ENCODE measurements at places on chromosomes 4 and X.

DNA sequence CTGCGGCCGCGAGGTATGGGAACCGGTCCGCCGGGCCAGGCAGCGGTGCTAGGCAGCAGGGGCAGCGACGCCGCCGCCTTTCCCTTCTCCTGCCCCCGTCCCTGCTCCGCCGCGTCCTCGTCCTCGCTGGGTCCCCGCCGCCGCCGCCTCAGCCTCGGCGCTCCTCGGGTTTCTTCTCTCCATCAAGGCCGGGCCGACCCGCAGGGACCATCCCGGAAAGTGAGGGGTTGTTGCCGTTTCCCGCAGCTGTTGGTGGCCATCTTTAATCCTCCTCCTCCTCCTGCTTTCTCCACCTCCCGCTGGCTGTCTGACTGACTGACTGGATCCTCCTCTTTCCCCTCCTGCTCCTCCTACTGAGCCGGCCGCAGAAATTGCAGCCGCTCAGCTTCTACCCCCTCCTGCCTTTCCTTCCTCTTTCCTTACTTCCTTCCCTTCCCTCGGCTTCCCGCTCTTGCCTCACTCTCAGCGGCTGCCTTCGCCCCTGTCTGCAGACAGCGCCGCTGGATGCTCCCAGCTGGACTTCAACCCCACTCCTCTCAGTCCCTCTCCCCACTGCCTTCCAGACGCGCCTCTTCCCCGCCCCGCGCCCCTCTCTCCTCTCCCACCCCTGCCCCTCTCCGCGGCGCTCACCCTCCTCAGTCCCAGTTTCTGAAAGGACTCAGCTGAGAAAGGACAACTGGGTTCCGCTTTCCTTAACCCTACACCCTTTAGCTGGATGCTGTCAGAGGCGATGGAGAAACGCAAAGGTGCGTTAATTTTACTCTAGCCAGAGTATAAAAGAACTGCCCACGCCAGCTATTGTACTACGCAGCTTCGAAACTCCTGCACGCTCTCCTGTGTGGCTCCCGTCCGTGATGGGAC, at the start of gene WDFY3:
TSS of gene WDFY3 (minus strand) at position 309 of the 861 bp plus-strand sequence. CDS start 106,099 bp downstream, outside the sequence.
- DNase-seq, result peak; percentile 74

GRCh38 chrX:131821945-131822622, 201.0 kb upstream of the STK26 start:
- no peak for DNase-seq

DNA sequence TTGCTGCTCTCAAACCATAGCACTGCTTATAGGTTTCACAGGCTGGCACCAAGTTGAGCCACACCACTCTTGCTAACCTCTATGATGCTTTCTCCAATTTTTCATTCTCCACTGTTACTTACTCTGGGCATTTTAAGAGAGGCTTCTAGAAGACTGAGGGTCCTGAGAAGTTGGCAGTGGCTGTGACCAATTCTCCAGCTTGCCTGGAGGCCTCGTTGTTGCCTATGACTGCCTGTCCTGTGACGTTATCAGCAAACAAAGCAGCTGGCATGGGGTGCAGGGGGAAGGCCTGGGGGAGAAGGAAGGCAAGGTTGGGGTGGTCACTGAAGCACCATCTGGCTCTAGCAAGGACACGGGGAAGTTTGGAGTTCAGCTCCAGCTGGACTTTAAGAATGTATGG, 30.4 kb upstream of the PDLIM3 start:
- no peak for DNase-seq

DNA sequence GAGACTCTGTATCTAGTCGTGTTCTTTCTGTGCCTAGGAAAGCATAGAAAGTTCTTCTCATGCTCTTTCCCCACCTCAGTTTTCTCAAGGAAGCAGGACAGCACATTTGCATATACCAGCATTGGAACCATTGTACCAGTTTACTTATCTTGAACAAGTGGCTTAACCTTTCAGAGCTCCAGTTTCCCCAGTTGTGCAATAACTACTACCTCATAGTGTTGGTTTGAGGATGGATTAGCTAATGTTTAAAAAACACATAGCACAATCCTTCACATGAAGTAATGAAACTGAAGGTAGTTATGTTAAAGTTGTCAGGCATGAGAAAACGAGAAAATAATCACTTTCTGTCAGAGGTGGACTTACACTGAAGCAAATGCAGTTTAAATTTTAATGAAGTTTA, 92.2 kb upstream of the H2AZ1 start:
- no peak for DNase-seq

DNA sequence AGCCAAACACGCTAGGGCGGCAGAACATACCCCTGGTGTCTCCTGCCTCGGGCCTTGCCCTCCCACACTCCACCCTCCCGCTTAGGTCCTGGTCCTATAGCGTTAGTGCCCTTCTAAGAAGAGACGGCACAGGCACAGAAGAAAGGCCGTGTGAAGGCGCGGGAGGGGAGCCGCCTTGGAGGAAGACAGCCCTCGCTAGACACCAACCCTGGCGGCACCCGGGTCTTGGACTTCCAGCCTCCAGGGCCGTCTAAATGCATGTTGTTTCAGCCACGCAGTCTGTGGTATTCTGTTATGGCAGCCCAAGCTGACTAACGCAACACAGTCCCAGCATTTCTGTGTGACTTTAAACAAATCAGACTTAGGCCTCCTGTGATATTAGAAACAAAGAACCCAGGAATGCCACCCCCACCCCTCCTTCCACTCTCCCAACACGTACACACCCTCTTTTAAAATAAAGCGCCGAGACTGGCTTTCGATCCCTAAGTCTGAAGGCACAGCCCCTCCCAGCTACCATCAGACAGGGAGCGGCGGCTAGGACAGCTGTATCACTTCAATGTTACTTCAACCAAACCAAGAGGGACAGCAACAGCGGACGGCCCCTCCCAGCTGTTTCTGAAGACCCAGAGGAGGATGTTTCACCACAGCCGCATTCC, 128.0 kb downstream of the AFAP1 start:
- DNase-seq, result no peak

GRCh38 chr4:138542191-138542776, 300.1 kb upstream of the SLC7A11 start:
- no peak for DNase-seq

DNA sequence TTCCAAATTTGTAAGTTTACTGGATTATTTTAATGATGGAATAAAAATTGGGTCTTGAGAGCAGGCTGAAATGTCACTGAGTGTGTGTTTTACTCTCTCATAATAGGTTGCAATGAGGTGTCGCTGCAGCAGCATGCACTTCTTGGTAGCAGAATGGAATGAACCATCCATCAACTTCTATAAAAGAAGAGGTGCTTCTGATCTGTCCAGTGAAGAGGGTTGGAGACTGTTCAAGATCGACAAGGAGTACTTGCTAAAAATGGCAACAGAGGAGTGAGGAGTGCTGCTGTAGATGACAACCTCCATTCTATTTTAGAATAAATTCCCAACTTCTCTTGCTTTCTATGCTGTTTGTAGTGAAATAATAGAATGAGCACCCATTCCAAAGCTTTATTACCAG, 2.6 kb downstream of the SAT1 start:
- no peak for DNase-seq

DNA sequence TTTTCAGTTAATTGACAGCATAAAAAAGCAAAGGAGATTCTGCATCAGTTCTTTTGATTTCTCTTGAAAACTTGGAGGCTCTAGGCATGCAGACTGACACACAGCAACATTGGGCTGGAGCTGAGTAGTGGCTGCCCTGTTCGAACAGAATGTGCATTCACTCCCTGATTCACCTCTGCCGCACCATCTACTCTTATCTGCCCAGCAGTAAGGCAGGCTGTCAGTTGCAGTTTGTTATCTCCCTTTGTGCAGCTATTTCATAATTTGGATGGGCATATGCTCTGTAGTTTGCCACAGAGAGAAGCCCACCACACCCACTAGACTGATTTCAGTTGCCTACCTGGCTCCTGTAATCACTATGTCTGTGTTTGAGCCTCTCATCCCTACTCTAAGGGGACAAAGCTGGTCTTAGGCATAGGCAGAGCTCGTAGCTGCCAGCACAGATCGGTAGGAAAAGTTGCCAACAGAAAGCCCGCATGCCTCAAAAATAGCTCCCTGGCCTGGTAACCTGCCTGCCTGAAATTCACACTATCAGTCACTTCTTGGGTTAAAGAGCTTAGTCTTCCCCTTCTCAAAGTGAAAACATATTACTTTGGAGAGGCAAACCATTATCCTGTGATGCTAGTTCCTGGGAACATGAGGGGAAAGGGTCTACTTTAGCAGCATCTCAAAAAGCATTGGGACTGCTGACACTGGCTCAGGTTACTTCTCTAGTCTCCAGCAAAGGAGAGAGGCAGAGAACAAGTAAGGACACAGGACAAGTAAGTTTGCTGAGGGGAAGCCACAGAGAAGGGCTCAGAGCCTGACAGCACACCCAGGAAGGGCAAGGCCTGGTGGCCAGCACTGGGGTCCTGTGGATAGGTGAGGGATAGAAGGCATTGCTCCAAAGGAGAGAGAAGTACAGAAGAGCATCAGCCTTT, 75.9 kb upstream of the TMEM164 start:
- no peak for DNase-seq

- no peak for DNase-seq
Measured at GRCh38 chr4:7813674-7814073, 126.0 kb downstream of the AFAP1 start.

DNA sequence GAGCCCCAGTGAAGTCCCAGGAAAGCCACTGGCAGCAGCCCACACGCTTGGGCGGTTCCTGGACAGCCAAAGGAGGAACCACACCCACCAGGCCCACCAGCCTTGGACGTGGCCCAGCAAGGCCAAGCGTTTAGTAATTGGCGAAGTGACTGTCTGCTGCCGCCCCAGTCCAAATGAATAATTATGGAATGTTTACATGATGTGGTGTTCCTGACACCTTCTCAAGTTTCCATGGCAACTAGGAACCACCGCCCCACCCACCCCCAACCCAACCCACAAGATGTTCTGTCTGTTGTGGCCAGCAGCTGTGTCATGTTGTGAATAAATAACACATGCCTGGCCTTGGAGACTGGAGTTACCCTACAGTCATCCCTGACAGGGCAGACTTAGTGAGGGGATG, 22.3 kb downstream of the APLN start:
- no peak for DNase-seq

DNA sequence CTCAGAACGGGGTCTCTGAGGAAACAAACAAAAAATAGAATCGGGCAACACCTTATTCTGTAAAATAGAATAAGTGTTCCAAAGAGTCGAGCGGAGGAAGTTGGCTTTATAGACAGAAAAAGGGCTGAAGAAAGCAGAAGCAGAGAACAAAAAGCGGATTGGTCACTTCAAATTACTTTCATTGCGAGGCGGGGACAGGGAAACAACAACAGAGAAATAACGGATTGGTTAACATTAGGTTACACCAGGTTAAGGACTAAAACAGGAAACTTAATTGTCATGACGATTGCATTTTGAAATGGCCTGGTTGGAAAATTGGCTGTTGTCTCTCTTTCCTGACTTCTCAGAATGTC, 433 bp upstream of the COQ2 start:
- peak; percentile 90 for DNase-seq

All from AML-193 (cell line).